CD4-positive, CD25-positive, alpha-beta regulatory T cell (primary cell): ENCODE measurements at places on chromosomes 3 and 15. TPM values are rescaled to one million over a fixed set of nuclear protein-coding genes. Genes with fewer than 3 reads are reported as not detected.

TRIM42 gene
- not detected for total RNA-seq

CASR gene
- total RNA-seq: not detected

ZNF80 gene
- total RNA-seq: 1.7 TPM

ZIC1 gene
- not detected for total RNA-seq

WDR93 gene
- total RNA-seq: not detected

SLC7A14 gene
- not detected for total RNA-seq

SLC27A2 gene
- 1.2 TPM for total RNA-seq

RAB6B gene
- total RNA-seq: 0.94 TPM

P2RY12 gene
- 1.9 TPM for total RNA-seq

GASK1A gene
- not detected for total RNA-seq

B3GALNT1 gene
- total RNA-seq: 0.47 TPM

POLR2M gene
- 85.5 TPM for total RNA-seq
